ENCODE measurements at places on chromosomes 4 and X.

DNA sequence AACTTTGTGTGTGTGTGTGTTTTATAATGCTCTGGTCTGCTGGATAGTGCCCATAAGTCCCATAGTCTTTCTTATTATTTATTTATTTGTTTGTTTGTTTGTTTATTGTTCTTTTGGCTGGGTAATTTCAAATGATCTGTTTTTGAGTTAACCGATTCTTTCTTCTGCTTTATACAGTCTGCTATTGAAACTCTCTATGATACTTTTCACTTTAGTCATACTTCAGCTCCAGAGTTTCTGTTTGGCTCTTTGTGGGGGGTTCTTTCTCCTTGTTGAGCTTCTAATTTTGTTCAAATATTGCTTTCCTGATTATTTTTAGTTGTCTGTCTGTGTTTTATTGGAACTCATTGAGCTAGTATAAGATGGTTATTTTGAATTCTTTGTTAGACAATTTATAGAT, 10.0 kb downstream of the CXCL3 start:
- no peak for DNase-seq

DNA sequence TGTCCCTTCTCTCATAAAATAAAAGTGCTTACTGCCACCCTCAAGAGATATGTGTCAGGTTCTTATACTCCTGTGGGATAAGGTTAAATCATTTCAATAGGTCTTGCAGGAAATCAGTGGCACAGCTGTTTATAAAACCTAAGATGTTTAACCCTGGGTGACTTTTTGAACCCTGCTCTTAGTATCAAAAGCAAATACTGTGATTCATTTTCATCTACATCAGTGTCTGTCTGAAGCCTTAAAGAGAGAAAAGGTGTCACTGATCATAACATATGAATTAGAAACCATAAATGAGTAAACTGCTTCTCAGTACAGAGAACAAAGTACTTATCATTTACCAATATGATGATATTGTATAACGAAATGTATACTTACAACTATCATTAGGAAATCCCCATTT, 59.0 kb downstream of the CCSER1 start:
- DNase-seq = no peak

DNA sequence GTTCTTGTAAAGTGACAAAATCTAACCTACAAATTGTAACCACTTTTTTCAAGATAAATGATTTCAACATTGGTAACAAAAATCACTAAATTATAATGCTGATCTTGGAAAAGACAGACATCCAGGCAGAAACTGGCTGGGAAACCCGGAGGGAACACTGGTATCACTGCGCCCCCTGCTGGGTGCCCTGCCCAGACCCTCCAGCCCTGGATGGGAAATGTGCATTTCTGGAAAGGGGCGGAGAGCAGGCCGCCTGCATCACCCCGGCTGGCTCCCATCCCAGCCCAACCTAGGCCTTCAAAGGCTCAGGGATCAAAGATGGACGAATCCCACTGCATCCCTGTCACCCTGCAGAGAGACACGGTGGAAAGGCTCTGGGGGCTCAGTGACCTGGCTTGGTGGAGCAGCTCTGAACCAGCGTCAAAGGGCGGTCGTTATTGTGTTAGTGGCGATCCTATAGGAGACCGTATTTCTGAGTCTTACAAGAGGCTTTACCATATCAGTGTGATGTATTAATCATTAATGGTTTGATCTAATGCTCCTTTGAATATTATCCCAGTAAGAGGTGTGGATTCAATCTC, 37.3 kb downstream of the ACOX3 start:
- peak; percentile 71 for DNase-seq

GRCh38 chr4:135371137-135371536, 1169.5 kb upstream of the PABPC4L start:
- DNase-seq = no peak

DNA sequence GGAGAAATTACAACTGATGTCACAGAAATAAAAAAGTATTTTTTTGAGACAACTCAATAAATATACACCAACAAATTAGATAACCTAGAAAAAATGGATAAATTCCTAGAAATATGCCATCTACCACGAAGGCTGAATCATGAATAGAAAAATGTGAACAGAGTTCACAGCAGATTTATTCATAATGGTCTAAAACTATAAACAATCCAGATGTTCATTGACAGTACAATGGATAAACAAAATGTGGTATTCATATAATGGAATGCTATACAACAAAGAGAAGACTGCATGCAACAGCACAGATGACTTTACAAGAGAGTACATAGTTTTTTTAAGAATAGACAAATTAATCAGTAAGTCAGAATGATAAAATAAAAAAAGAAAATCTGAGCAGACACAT, 55.2 kb downstream of the CLOCK start:
- no peak for DNase-seq

DNA sequence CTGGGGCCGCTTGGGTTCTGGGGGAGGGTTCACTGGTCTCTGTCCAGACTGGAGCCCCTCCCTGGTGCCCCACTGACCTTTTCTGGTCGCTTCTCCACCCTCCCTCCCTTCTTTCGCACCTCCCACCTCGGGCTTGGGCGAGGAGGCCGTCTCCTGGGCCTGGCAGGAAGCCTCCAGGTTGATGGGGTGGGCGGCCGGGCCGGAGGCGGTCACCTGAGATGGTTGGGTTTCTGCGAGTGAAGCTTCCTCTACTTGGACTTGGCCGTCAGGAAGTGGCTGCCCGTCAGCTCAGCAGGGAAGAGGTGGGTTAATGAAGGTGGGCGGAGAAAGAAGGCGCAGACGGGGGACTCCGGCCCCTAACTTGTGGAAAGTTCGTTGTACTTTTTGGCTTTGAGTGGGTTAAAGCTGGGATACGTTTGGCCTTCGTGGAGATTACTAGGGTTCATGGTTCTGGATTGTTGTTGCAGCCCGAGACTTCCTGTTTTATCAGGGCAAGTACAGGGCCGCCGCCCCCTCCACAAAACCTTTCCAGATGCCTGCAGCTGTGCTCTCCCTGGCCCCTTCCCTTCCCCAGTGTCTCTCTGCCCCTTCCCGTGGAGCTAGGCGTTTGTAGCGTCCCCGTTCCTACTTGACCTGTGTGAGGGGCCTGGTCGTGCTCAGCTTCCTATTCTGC, 1.2 kb downstream of the AKAP17A start:
- no peak for DNase-seq

DNA sequence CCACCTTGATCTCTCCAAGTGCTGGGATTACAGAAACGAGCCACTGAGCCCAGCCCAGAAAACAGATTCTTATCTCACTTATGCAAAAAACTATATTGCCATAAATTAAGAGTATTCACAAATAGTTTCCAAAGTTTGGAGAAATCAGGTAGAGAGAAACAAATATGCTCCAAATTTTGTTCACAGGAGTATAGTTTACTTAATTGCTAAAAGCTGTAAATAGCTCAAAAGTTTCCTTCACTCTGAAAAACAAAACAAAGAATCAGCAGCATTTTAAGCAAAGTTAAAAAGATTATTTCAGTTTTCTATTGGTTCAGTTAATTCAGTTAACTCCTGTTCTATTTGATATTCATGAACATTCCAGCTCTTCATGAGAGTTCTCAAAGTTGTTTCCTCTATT, 18.5 kb upstream of the GRPEL1 start:
- no peak for DNase-seq

DNA sequence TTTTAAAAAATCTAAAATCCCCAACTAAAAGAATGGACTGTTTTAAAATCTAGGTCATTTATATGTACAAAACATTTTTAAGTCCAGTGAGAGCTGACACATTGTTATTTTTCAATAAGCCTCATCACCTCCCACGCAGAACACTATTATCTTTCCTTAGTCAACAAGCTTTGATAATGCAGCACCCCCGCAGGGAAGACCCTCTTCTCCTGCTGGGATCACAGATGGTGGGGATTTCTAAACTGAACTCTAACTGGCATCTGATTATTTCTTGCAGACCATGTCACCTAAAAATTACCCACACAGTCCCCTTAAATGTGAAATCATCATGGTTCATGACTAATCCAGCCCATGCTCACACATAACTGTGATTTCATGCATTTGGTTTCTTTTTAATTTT, 11.6 kb downstream of the SYTL4 start:
- DNase-seq = peak; percentile 54

- DNase-seq = no peak
These were observed 86.7 kb downstream of the PTTG2 start for GRCh38 chr4:38046727-38047489.

- DNase-seq = no peak
These were observed 712.4 kb upstream of the LCORL start for GRCh38 chr4:18733961-18734360.

DNA sequence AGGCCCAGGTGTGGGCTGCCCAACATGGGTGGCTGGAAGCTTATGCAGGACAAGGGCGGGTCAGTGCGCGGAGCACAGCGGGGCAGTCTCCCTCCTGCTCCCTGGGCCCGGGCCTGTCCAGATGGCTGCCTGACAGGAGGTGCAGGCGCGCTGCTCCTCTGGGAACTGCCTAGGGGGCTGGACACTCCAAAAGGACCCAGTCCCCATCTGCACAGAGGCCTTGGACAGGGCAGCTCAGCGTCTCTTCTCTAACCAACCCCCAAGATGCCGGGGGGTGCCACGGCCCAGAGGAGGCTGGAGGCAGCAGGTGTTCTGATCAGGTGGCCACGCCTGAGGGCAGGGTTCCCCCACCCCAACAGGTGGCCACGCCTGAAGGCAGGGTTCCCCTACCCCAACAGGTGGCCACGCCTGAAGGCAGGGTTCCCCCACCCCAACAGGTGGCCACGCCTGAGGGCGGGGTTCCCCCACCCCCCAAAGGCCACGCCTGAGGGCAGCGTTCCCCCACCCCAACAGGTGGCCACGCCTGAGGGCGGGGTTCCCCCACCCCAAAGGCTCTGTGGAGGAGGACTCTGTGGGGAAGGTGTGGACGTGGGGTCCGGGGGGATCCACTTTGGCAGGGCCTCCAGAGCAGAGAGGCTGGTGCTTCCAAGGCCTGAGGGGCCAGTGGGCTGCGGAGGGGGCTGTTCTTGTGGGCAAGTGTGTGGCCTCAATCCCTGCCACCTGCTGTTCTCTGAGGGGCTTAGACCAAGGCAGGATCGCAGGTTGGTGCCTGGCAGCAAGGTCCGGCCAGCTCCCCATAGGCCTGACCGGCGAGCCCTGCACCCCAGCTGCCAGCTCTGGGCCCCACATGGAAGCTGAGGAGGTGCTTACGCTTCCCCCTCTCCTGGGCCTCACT, 36.1 kb downstream of the CPLX1 start:
- DNase-seq = no peak

DNA sequence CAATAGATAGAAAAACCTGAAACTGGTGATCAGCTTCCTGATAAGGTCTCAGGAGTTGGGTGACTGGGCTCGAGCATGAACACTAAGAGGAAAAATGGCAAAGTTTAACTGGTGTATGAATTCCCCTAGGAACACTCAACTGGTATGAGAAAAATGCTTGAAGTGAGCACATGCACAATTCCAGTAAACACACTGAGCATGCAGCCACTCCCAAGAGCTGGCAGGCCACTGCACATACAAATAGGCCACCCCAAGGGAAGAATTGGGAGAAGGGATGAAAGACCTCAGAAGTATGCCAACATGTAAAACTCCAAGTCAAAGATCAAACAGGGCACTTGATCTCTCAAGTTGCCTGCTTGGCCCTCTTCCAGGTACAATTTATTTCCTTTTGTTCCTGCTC, 45.4 kb upstream of the GNPDA2 start:
- DNase-seq = no peak

GRCh38 chr4:42543762-42544161, 113.1 kb downstream of the ATP8A1 start:
- DNase-seq = no peak

GRCh38 chr4:43835869-43836268, 612.7 kb downstream of the KCTD8 start:
- DNase-seq = no peak

GRCh38 chr4:159552979-159553768, 450.3 kb downstream of the RAPGEF2 start:
- no peak for DNase-seq

DNA sequence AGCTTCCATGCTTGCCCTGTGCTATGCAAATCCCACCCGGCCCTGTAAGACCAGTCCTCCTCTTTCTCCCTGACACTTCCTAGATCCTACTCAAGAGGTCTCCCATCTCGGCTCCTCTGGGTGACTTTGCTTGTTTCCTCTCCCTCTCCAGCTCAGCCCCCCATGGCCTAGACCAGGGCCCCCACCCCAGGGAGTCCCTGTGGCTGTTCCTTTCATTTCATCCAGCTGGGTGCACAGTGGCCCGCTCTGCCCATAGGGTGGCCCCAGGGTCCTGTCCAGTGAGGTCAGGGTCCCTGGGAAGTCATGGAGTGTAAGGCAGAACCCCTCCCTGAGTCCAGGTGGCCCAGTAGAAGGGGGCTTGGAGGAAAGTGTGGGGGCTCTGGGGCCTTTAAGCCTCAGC, 52.3 kb upstream of the NKX1-1 start:
- no peak for DNase-seq

DNA sequence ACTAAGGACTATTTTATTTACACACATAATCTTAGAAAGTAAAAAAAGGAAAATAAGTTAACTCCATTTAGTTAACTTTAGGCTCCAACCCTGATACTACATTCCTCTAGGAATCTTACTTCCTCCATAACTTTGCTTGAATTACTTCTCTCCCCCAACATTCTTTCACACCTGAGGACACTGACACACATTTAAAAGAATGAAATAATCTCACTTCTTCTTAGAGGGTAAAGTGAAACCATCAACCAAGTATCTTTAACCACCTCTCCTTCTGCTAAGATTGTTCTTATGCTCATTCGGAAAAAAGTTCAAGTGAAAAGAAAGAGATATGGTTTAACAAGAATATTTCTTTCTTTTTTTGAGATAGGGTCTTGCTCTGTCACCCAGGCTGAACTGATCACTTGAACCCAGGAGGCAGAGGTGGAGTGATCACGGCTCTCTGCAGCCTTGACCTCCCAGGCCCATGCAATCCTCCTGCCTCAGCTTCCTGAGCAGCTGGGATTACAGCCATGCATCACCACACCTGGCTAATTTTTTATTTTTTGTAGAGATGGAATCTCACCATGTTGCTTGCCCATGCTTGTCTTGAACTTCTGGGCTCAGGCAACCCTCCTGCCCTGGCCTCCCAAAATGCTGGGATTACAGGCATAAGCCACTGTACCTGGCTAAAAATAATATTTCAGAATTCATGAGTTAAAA, 28.5 kb downstream of the SLC25A4 start:
- DNase-seq = no peak

DNA sequence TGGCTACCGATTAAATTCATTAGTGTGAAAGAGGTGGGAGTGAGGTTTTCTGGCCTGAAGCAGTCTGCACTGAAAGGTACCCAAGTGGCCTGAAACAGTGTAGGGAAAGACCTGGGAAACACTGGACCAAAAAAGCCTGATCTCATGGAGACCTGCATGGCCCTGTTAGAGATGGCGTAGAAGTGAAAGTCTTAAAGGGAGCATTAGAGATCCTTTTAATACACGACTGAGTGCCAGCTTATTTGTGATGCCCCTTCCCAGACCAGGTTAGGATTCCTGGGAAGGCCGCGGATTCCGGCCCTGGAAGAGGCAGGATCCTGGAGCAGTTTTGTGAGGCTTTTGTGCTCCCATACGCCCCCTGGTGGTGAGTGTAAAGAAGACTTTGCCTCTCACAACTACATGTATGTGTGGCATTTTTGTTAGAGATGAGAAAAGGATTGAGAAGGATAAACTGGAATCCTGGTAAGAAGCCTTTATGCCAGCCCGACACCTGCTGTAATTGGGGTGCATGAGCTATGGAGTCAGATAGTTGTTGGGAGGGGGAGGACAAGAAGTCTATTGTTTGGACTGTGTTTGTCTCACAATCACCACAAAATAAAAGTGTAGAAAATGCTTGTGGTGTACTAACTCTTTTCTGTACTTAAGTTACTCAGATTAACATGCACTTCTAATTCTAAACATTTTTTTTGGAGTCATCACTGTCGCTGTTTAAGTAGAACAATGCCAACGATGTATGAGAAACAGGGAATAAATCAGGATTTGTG, 54.0 kb downstream of the JADE1 start:
- DNase-seq = peak; percentile 46

- no peak for DNase-seq
These were observed 30.0 kb downstream of the BBS12 start for GRCh38 chr4:122762520-122762919.
